ENCODE measurements at places on chromosomes 12 and 14. TPM values are rescaled to one million over a fixed set of nuclear protein-coding genes. Genes with fewer than 3 reads are reported as not detected.

The GRIP1 gene
- total RNA-seq: 2.4 TPM

- no peaks in the 10 kb centered on the region for H3K4me1 ChIP-seq
- no peaks in the 10 kb centered on the region for H3K27me3 ChIP-seq
- DNase-seq: no peak
Observed at GRCh38 chr14:51228391-51228790, 11.7 kb upstream of the TMX1 start.

GRCh38 chr14:31252865-31253264 is 45.3 kb upstream of the HECTD1 start:
- no peaks in the 10 kb centered on the region for H3K4me1 ChIP-seq
- H3K4me3 ChIP-seq: no peak overlapping the region
- H3K27ac ChIP-seq: no peak overlapping the region
- H3K36me3 ChIP-seq: no peaks in the 10 kb centered on the region
- no peaks in the 10 kb centered on the region for H3K27me3 ChIP-seq
- no peak for DNase-seq

GRCh38 chr12:109723311-109723881 is 9.8 kb downstream of the FAM222A start:
- no peaks in the 10 kb centered on the region for H3K36me3 ChIP-seq
- no peak overlapping the region for H3K4me3 ChIP-seq
- no peak for DNase-seq
- no peak overlapping the region for H3K27ac ChIP-seq
- peaks cover 5% of the 10 kb centered on the region for H3K27me3 ChIP-seq

GRCh38 chr14:63275611-63276010 is 43.1 kb downstream of the GPHB5 start:
- no peak overlapping the region for H3K27ac ChIP-seq
- H3K27me3 ChIP-seq: peaks cover 2% of the 10 kb centered on the region
- no peak overlapping the region for H3K4me3 ChIP-seq
- no peaks in the 10 kb centered on the region for H3K4me1 ChIP-seq

The E2F7 gene
- 7.8 TPM for total RNA-seq

The CELA1 gene
- total RNA-seq: not detected

- H3K27me3 ChIP-seq: peaks cover 5% of the 10 kb centered on the region
- no peak for DNase-seq
- no peak overlapping the region for H3K4me3 ChIP-seq
- H3K36me3 ChIP-seq: no peaks in the 10 kb centered on the region
Observed at GRCh38 chr12:82522762-82523161, 163.9 kb upstream of the TMTC2 start.

GRCh38 chr12:46948936-46949545 is 123.2 kb upstream of the SLC38A4 start:
- no peaks in the 10 kb centered on the region for H3K27me3 ChIP-seq
- no peak for DNase-seq
- H3K4me3 ChIP-seq: no peak overlapping the region
- H3K4me1 ChIP-seq: no peaks in the 10 kb centered on the region
